ENCODE measurements at places on chromosomes 6 and 20. TPM values are rescaled to one million over a fixed set of nuclear protein-coding genes. Genes with fewer than 3 reads are reported as not detected.

TINAG gene
- not detected for total RNA-seq

PRIM2 gene
- total RNA-seq = 19.7 TPM

GGTLC1 gene
- total RNA-seq = not detected

DNA sequence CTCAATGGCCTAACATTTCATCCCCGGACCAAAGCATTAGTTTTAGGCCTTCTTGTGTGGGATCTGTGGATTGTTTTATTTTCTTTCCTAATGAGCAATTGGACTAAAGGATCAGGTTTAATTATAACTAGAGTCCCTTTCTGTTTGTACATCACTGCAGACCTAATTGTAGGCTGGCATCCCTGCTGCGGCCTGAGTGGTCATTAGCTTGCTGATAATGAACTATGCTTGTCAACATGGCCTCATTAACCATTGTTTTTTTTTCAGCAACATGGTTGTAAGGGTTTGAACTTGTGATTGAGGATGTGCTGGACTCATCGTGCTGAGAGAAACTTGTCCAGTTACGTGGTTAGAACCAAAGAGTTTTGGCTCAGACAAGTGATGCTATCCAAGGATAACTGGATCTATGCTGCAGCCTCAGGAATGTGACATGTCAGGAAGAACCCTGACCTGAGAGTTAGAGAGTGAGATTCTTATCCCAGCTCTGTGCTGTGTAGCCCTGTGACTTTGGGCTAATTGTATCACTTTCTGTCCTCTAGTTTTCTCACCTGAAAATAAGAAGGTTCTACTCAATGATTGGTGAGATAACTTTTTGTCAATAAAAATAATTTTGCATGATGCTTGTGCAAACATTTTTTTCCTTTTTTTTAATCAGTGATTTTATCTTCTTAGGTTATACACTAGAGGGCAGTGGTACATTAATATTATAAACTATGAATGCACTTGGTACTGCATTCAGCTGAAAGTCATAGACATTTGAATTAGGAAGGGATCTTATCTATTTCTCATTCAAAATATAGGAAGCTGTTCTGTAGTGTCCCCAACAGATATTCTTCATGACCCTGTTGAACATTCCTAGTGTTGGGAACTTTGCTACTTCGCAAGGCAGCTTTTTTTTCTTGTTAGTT, 140.9 kb downstream of the RNF144B start:
- no peaks in the 10 kb centered on the region for H3K36me3 ChIP-seq
- no peaks in the 10 kb centered on the region for H3K4me1 ChIP-seq
- H3K4me3 ChIP-seq = no peak overlapping the region
- peak; percentile 32 for DNase-seq
- H3K27me3 ChIP-seq = no peaks in the 10 kb centered on the region
- no peak overlapping the region for H3K27ac ChIP-seq

- no peaks in the 10 kb centered on the region for H3K36me3 ChIP-seq
- DNase-seq = no peak
- no peak overlapping the region for H3K27ac ChIP-seq
- no peak overlapping the region for H3K4me3 ChIP-seq
Measured at GRCh38 chr6:76633259-76633658, 560.8 kb upstream of the IMPG1 start.

DNA sequence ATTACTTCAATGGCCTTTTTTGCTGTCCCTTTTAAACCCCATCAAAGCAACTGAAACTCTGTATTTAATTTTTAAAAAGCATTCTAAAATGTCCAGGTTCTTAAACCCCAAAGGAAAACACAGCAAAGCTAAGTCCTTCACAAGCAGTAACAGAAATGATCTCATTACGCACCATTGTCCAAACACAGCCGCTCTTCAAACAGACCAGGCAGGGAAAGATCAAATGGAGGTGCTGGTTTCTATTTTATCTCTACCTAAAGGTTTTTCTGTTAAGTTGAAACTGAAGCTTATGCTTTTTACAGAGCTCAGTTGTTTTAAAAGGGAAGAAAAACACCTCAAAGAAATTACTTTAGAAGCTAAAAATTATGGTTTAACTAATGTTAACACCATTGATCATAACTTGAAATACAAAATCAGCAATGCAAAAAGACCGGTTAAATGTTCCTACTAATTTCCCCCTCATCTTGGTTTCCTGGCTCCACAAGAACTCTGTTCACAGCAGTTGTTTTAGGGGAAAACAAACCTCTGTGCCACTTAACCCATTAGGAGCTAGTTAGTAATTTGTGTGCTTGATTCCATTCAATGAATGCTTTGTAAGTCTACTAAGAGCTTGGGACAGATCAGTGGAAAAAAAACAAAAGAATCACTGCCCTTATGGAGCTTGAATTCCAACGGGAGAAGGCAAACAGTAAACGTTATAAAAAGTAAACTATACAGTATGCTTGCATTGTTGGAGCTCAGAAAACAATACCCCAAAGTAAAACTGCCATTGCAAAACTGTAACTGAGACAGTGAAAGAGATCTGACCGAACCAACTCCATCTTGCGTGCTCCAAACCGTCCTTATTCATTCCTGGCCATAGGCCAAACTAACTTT, 87.4 kb downstream of the CD24 start:
- H3K4me1 ChIP-seq = no peaks in the 10 kb centered on the region
- H3K27ac ChIP-seq = no peak overlapping the region
- no peaks in the 10 kb centered on the region for H3K27me3 ChIP-seq
- DNase-seq = no peak
- H3K4me3 ChIP-seq = no peak overlapping the region
- H3K36me3 ChIP-seq = no peaks in the 10 kb centered on the region

DNA sequence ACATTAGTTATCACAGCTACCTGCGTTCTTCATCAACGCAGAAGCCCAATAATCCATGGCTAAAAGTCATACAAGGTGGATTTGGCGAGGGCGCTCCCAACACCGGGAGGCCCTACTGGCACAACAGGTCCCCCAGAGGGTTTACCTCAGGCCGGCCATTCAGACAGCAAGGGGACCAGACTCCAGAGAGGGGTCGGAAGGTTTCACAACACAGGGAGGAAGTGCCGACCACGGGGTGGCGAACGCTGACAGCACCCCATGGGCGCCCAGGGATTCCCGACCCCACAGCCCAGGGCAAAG, 1515.9 kb upstream of the DEFB115 start:
- H3K36me3 ChIP-seq = no peaks in the 10 kb centered on the region
- no peak overlapping the region for H3K27ac ChIP-seq
- no peak for DNase-seq
- H3K4me1 ChIP-seq = no peaks in the 10 kb centered on the region
- no peak overlapping the region for H3K4me3 ChIP-seq

- no peaks in the 10 kb centered on the region for H3K36me3 ChIP-seq
- no peaks in the 10 kb centered on the region for H3K27me3 ChIP-seq
- H3K4me3 ChIP-seq = no peak overlapping the region
- no peak for DNase-seq
- H3K4me1 ChIP-seq = no peaks in the 10 kb centered on the region
Measured at GRCh38 chr6:7939184-7939863, 28.7 kb upstream of the TXNDC5 start.

DNA sequence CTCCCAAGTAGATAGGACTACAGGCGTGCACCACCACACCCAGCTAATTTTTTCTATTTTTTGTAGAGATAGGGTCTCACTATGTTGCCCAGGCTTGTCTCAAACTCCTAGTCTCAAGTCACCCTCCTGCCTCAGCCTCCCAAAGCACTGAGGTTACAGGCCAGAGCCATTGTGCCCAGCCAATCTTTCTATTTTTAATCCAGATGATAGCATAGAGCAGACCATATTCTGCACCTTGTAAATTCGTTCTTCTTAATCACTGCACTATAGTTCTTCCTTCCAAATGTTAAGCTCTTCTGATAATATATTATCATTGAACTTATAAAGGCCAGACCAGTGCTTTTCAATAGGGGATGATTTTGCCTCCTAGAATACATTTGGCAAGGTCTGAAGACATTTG, 24.0 kb upstream of the CNKSR3 start:
- peaks cover 9% of the 10 kb centered on the region for H3K4me1 ChIP-seq
- H3K27me3 ChIP-seq = no peaks in the 10 kb centered on the region
- H3K27ac ChIP-seq = no peak overlapping the region
- H3K4me3 ChIP-seq = no peak overlapping the region
- no peak for DNase-seq
- H3K36me3 ChIP-seq = no peaks in the 10 kb centered on the region

DNA sequence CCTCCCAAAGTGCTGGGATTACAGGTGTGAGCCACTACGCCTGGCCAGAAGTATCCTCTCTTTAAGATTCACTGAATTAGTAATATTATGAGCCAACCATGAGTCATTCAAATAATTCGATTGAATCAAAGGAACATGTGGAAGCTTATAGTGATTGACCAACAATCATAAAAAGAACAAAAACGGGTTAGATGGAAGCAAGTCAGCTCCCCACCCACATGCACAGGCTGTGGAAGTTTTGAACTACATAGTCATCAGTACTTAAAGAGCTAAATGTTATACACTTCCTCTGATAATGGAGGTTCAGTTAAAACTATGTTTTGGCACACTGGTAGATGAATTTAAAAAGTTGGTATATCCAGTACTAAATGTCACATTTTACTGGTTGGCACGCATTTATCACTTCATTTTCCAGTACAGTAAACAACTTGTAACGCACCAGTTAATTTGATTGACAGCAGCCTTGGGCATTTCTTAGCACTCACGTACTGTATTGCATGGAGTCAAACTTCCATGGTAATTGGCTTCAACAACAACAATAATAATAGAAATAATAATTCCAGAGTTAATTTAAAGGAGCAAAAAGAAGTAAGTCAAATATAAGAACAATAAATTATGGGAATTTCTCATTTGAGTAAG, 1107.3 kb upstream of the MAP3K7 start:
- DNase-seq = no peak
- H3K36me3 ChIP-seq = no peaks in the 10 kb centered on the region
- H3K4me1 ChIP-seq = no peaks in the 10 kb centered on the region
- H3K27me3 ChIP-seq = no peaks in the 10 kb centered on the region

DNA sequence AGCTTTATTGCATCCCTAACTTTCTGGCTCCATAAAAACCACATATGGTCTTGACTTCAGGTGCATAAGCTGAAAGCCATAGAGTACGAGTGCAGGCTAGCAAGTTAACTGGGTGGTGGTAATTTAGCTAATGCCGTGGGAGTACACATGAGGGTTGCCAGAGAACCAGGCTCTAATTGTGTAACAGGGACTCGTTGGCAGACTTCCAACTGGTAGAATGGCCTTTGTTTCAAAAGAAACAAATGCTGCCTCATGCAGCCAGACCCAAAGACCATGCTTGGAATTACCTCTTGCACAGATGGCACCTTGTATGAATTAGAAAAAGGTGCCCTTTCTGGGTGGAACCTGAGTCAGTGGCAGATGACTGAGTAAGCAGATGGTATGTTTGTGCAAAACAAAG, 73.2 kb downstream of the LY86 start:
- H3K27ac ChIP-seq = no peak overlapping the region
- no peaks in the 10 kb centered on the region for H3K36me3 ChIP-seq
- no peaks in the 10 kb centered on the region for H3K27me3 ChIP-seq
- DNase-seq = peak; percentile 33
- no peak overlapping the region for H3K4me3 ChIP-seq
- peaks cover 18% of the 10 kb centered on the region for H3K4me1 ChIP-seq

DNA sequence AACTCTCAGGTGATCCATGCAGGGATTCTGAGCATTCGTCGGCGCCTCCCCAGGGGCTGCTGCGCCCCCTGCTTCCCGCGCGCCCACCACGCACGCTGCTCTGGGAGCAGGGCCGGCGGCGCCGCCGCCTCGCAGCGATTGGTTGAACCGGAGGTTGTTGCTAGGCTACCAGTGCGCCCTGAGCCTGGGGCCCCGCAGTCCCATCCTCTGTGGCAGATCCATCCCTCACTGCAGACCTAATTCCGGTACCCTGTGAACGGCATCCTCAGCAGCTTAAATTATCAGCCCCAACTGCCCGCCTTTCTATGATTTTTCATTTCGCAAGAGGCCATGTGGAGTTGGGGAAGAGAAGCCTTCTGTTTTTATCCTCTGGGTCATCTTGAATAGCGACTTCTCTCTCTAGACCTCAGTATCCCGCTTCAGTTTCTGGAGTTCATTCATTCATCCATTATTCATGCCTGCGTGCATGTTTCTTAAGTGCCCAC, 15.4 kb downstream of the PNPLA1 start:
- peak; percentile 38 for DNase-seq
- H3K27me3 ChIP-seq = peaks cover 4% of the 10 kb centered on the region
- H3K4me3 ChIP-seq = no peak overlapping the region
- no peak overlapping the region for H3K27ac ChIP-seq

DNA sequence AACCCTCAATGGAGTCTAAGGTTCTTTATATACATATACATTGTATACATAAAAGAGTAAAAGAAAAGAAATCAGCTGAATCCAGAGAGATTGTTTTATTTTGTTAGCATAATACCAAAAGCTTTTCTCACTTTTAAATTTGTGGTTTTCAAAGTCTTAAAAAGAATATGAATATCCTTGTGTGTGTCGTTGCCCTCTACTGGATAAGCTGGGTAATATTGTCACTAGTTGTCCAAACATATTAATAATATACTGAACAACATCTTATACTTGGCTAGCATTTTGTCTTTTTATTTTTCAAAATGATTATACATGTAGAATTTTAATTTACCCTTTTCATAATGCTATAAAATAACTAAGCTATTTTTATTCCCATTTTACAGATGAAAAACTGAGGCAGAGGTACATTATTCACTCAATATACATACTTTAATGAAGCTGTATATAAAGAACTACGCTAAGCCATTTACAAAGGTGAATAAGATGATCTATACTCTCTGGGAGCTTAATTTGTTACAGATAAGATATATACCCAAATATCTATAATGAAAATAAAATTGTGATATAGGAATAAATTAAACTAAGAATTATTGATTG, 531.7 kb downstream of the TFAP2B start:
- no peak for DNase-seq
- H3K4me3 ChIP-seq = no peak overlapping the region
- peaks cover 4% of the 10 kb centered on the region for H3K4me1 ChIP-seq
- no peaks in the 10 kb centered on the region for H3K36me3 ChIP-seq
- H3K27ac ChIP-seq = no peak overlapping the region

DNA sequence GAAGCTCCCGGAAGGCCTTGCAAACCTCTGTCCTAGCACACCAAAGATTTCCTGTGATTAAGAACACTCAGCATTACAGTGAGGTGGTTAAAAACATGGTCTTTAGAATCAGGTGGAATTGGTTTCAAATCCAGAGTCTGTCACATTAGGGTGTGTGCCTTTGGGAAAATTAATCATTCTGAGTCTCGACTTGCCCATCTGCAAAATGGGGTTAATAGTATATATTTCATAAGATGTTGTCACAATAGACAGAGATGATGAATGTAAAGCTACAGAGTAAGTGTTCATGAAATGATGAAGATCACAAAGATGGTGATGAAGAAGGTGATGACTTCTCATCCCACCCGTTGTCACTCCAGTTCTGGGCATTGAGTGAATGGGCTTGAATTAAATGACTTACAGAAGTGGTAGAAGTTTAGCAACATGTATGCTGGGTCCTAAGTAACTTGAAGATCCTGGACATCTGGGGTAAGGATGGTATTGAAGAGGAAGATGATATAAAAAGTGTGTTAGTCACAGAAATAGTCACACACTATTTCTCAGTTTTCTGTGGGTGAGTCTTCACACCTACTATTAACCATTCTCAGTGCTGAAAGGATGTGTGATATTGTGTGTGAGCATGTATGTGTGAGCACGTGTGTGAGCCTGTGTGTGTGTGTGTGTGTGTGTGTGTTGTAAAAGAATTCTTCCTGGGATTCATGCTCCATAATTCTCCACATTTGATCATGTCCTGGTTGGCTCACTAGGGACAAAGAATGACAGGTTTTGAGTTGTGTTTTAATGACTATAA, 28.0 kb upstream of the NEDD9 start:
- DNase-seq = no peak
- H3K4me3 ChIP-seq = no peak overlapping the region
- no peak overlapping the region for H3K27ac ChIP-seq
- peaks cover 3% of the 10 kb centered on the region for H3K4me1 ChIP-seq
- H3K36me3 ChIP-seq = no peaks in the 10 kb centered on the region
- no peaks in the 10 kb centered on the region for H3K27me3 ChIP-seq

- H3K36me3 ChIP-seq = no peaks in the 10 kb centered on the region
- no peaks in the 10 kb centered on the region for H3K4me1 ChIP-seq
Measured at GRCh38 chr6:48086187-48086586, 24.8 kb downstream of the PTCHD4 start.

Data from spinal cord (tissue), 10 donors.